Skin of body (tissue), 3 donors: ENCODE measurements at places on chromosomes 12 and 14.
A peak's percentile ranks its signal among the peaks of the same experiment; 100 is the strongest.

GRCh38 chr12:115771065-115771464, 506.4 kb downstream of the MED13L start:
- no peak for DNase-seq

- DNase-seq = no peak
Observed at GRCh38 chr12:52900166-52900895, 4.5 kb downstream of the KRT8 start.

GRCh38 chr12:128971802-128972201, 118.5 kb downstream of the GLT1D1 start:
- no peak for DNase-seq

DNA sequence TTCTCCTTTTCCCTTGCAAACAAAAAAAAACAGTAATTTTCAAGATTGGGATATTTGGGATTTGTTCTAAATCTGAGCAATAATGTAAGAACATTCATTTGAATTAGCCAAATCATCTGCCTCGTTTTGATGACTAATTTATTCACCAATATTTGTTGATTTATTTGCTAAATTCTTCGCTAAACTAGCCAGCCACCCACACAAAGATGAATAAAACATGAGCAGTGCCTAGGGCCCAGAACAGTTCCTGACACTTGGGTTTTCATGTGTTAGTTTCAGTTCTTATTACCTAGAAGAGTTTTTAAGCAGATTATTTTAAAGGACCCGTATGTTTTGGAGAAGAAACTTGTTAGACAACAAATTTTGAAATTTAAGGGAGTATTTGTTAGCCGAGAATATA, 1.4 kb downstream of the ETNK1 start:
- DNase-seq = peak; percentile 16

- no peak for DNase-seq
Observed at GRCh38 chr12:47124451-47124850, 44.7 kb upstream of the AMIGO2 start.

- DNase-seq = no peak
Observed at GRCh38 chr12:131384544-131384855, 326.4 kb upstream of the SFSWAP start.

GRCh38 chr12:89243771-89244170, 108.5 kb downstream of the DUSP6 start:
- no peak for DNase-seq

GRCh38 chr14:104687601-104688504, 1.6 kb upstream of the INF2 start:
- no peak for DNase-seq

DNA sequence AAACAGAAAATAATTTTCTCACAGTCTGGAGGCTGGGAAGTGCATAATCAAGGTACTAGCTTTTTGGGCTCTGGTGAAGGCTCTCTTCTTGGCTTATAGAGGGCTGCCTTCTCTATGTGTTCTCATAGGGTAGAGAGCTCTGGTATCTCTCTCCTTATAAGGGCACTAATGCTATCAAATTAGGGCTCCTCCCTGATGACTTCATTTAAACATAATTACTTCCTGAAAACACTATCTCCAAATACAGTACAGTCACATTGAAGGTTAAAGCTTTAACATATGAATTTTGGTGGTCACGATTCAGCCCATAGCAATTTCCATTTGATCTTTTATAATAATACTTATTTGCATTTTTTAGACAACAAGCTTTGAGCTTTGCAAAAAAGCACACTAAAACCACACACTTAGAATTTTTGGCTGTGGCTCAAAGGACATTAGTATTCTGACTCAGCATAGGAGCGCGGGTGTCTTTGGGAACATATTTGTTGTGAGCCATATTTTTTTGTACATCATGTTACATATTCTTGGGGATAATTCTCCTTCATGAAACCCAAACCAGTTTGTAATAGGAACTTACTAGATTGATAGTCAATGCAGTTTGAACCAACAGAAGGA, 808.1 kb upstream of the FBXO33 start:
- DNase-seq = no peak

DNA sequence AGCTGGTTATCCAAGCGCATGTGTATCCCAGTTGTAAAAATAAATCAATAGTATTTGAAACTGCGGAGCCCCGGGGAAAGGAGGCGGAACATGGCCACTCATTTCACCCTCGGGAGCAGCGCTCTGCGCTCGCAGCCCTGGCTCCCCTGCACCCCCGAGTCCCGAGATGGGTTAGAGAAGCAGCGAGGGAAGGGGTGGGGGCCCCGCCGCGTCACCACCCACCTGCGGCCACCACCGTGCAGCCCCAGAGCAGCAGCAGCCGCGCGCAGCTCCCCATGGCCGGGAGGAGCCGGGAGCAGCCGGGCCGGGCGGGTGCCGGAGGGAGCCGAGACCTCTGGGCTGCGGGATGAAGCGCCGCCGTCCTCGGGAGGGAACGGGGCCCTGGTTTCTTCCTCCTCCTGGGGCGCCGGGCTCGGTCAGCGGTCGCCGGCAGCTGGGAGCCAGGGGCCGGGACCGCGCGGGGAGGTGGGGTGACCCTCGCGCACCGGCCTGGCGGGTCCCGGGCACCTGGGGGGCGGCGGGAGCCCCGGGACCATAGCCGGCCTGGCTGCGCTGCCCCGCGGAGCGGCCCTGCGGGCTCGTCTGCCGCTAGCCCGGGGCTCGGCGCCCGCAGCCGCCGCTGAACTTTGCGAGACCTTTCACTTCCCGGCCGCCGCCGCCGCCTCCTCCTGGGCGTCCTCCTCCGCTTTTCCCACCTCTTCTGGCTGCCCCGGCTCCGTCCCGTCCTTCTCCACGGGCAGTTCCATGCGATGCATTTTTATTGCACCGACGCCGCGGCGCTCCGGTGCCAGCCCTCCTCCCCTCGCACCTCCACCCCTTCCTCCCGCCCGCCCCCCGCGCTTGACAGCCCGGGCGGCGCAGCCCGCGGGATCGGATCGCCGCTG, at the start of gene NTN4:
Gene NTN4 (minus strand): TSS at position 732 of the 884 bp plus-strand sequence. CDS start 455 bp downstream, at position 277.
- DNase-seq = no peak

- DNase-seq = no peak
Observed at GRCh38 chr14:94164685-94165431, 9.3 kb upstream of the PPP4R4 start.
